Amniotic epithelial cell (primary cell): ENCODE measurements at places on chromosomes 6 and 20.

- no peak for DNase-seq
These were observed 34.2 kb downstream of the PKIG start for GRCh38 chr20:44616604-44616964.

DNA sequence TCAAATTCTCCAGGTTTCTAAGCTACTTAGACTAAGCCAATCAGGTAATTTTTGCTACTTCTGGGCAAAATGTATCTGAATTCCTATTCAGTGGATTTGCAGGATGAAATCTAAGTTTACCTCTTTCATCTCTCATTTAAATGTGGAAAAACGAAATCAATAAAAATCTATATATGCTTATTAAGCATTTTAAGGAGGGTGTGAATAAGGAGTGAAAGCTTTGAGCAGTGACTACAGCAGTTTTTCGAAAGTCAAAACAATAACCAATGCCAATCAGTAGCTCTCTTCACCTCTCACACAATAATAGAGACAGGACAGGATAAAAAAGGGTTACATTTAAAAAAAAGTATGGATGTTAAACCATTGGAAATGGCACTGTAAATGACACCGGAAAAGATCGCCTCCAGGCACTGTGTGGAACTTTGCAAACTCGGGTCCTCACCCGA is 476 bp upstream of the BCKDHB start:
- no peak for DNase-seq

DNA sequence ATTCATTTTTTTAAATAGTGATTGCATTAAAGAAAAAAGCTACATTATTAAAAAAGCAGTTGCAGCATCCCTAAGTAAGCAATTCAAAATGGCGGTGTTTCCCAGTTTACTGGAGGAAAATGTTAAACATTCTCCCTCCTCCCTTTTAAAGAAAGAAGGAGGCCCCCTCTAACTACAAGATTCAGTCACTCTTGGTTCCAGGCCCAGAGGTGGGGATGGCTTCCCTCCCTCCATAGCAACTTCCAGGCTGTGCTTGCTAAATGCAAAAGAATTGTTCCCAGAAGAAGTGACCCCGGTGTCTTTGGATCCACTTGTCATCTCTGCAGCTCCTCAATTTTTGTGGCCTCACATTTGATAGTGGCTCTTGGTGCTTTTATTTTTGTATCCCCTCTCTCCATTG is 165.9 kb downstream of the SOBP start:
- no peak for DNase-seq

- peak; percentile 58 for DNase-seq
These were observed 2.0 kb downstream of the ZNF335 start for GRCh38 chr20:45969712-45970634.

GRCh38 chr6:39812853-39813533 is 20.8 kb downstream of the DAAM2 start:
- no peak for DNase-seq

DNA sequence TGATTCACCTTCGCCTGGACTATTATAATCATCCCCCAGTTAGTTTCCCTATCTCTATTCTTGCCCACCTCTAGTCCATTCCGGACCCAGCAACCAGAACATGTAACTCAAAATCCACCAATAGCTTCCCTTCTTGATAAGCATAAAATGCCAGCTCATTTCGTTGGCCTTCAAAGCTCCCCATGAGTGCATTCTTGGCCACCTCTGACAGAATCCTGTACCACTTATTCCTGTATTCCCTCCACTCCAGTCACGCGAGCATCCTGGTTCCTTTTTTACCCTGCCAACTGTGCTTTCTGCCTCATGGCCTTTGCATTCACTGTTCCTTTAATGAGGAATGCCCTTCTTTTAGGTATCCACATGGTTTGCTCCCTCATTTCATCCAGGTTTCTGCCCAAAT is 36.7 kb downstream of the CYP24A1 start:
- DNase-seq = peak; percentile 25

DNA sequence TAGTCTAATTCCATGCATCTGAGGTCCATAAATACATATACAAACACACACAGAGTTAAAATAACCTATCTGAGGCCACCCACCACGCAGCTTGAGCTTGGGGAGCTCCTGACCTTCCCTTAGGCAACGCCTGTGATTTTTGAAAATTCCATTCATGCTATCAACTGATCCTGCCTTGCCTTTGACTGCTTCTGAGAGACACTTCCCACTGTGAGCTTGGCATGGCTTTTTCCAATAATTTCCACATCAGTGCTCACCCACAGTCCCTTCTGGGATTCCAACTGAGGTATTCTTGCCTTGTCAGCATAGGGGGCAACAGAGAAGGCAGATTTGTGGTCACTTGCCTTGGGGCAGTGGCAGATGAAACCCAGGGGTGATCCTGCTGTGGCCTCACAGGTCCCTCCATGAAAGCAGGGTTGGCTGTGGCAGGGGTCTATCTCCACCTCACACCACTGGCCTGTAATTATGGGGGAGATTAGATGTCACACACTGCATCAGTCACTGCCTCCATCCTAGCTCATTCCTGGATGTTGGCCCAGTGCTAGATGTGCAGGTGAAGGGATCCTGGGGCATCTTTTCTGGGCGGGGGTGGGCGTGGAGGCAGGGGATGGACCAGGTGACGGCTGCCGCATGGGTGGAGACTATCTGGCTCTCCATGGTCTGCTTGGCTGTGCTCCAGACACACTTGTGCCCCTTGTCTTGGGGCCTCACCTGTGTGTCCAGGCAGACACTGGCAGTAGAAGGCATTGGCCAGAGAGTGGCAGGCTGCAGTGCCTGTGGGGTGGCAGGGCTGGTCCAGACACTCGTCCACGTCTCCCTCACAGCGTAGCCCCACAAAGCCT is 11.2 kb upstream of the GPSM3 start:
- no peak for DNase-seq

DNA sequence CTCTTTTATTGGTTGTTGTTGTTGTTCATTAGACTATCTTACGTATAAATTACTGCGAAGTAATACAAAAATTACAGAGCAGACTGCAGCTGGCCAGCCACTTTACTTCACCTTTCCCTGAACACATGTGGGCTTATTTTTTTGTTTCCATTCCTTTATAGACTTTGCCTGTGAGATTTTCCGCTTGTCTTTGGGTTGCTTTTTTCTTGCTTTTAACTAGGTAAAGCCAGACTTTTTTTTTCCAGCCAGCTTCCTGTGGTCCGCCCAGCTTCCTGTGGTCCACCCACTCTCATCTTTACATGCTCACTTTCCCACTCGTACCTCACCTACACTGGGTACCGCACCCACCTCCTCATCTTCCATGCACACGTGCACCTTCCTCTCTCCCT is 79.0 kb downstream of the IPCEF1 start:
- DNase-seq = no peak

GRCh38 chr20:40442181-40442963 is 246.7 kb downstream of the MAFB start:
- DNase-seq = no peak

DNA sequence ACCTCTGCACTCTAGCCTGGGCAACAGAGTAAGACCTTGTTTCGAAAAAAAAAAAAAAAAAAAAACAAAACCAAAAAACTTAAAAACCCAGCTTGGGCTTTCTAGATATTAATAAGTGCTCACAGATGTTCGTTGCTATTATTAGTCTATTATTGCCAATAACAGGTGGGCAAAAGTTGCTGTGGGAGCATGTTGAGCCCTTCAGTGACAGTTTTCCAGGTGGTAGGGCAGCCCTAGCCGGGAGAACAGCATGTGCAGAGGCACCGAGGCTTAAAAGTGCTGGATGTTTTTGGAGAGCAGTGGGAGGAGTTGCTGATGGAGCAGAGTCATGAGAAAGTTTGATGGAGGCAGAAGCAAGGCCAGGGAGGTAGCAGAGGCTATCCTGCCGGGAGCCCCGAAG is 4.4 kb downstream of the PPP1R16B start:
- DNase-seq = no peak

- no peak for DNase-seq
These were observed 48.6 kb downstream of the PSMB1 start for GRCh38 chr6:170504479-170504878.

DNA sequence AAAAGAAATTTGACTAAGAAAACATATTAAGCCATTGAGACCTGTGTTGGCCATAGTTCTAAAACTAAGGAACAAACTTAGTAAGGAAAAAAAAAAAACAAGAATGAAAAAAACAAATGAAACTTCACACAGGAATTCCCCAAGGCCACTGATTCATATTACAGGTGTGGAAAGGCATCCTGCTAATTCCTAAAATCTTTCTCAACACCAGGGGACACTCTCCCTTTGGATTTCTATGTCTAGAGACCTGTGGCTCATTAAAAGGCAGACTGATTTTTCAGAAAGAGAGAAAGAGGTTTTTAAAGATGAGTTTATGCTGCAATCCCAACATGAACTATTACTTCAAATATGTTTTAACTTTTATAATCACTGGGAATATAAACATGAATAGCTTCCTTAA is at the start of gene OR12D1:
Gene OR12D1, plus strand, starts transcription at position 341 of the 400 bp plus-strand sequence.
- DNase-seq = no peak

GRCh38 chr6:11363881-11364576 is 131.6 kb upstream of the NEDD9 start:
- peak; percentile 36 for DNase-seq
